ELR (cell line): ENCODE measurements at places on chromosomes 12 and 14.

DNA sequence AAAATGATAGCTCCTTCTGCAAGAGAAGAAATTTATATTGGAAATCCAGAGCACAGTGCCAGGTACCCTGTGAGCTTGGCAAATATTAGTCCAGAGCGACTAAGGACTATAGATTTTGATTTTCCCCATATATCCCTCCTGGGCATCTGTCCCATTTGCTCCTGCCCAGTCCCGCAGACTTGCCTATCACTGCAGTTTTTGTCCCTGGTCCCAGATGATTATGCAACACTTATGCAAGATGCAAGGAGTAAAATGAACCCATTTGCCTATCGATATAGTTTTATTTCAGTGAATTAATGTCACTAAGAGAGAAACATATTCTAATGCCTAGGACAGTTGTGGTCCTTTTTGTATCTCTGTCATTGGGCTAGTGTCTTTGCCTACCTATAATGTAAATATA lies 215.9 kb upstream of the BMP4 start:
- no peak for DNase-seq

DNA sequence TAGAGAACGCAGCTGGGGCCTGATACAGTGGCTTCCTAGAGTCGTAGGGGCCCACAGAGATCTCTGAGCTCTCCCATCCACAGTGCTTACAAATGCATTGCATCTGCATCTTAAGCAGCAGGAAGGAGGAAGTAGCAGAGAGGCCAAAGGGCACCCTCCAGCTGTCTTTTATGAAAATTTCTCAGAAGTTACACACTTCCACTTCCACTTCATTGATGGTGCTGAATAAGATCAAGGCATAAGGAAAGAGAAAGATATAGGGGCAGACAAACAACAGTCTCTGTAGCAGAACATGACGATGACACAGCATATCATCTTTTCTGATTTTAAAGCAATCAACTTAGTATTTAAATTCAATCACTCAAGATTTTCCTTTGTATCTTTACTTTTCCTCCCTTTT lies 51.6 kb upstream of the ABCC9 start:
- DNase-seq: peak; percentile 8

DNA sequence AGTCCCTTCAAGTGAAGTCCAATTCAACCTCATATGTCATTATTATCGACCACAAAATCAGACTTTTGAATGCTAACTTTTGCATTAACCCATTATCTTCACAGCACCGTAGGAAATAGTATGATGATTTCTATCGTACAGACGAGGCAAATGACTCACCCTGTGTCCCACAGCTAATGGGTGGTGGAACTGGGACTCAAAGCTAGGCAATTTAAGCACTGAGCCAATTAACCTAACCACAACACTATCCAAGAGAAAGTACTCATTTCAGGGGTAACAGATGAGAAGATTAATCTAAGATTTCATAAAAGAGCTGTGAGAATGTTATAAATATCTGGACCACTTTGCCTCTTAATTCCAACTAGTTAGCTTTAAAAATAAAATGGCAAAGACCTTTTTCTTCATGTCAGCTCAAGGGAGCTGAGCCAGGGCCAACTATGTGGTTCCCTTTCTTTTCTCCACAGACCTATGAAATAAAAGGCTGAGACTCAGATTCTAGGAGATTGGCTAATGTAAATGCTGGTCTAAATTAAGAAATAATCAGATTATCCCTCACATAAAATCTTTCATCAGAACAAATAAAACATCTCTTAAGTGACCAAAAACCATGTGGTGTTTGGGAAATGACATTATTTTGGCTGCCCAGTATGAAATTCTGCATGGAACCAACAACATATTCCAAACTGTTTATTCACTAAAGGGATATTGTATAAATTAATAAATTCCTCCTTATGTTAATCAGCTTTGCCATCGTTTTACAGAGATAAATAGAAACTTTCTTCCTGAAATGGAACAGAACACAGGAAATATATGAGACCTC lies 4.9 kb downstream of the PTGER2 start:
- DNase-seq: no peak

GRCh38 chr14:91585856-91586255 lies 75.7 kb upstream of the PPP4R3A start:
- DNase-seq: no peak

GRCh38 chr14:99946652-99947489 lies 118.4 kb upstream of the EVL start:
- peak; percentile 46 for DNase-seq

GRCh38 chr12:30980955-30981662 lies 54.6 kb downstream of the TSPAN11 start:
- DNase-seq: no peak

GRCh38 chr12:5083955-5084849 lies 40.5 kb downstream of the KCNA5 start:
- peak; percentile 69 for DNase-seq

- no peak for DNase-seq
Measured at GRCh38 chr12:101803978-101804377, 26.8 kb downstream of the GNPTAB start.

- DNase-seq: no peak
Measured at GRCh38 chr12:109209082-109209481, 92.7 kb downstream of the ACACB start.

GRCh38 chr14:33357225-33358010 lies 418.7 kb downstream of the NPAS3 start:
- no peak for DNase-seq

GRCh38 chr12:1517007-1517406 lies 77.4 kb downstream of the FBXL14 start:
- DNase-seq: peak; percentile 86

- peak; percentile 97 for DNase-seq
Measured at GRCh38 chr12:105418229-105418628, 87.7 kb downstream of the C12orf75 start.

DNA sequence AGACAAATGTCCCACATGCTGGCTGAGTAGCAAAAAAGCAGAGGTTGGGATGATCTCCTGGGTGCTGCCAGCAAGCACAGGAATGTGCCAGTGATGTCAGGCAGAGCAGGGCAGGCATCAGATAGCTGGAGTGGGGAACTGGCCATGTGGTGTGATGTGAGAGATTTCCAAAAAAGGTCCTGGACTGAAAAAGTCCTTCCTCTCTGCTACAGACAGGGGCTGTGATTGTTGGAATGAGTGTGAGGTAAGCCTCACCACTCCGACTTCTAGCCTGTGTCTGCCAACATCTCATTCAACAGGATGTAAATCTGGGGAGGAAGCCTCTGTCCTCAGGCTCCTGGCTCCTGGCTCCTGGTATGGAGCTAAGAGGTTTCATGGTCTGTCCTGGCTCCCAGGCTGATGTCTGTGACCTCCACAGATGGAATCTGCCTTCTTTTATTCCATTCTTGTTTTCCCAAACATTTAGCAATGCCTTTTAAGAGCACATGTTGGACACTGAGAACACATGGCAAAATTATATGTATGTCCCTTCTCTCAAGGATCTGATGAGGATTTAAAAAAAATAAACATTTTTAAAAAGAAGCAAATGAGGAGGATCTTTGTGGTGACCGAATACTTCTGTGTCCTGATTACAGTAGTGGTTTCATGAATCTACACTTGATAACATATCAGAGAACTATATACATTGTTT lies 50.1 kb upstream of the STK38L start:
- DNase-seq: no peak

DNA sequence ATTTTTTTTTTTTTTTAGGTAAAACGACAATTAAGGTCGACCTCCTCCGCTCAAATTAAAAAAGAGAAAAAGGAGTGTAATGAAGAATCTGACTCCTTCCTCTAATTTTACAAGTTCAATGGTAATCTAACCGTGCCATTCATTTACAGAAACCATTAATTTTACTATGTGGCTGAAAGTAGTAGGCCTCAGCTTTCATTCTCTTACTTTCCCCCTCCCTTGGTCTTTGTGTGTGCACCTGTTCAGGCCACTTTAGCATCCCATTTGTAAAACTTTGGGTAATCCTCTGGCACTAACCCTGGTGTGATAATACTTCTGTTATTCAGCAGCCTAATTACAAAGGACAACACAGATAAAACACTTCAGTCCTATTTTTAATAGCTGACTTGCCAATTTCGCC lies 128.1 kb downstream of the ASCL1 start:
- DNase-seq: no peak

DNA sequence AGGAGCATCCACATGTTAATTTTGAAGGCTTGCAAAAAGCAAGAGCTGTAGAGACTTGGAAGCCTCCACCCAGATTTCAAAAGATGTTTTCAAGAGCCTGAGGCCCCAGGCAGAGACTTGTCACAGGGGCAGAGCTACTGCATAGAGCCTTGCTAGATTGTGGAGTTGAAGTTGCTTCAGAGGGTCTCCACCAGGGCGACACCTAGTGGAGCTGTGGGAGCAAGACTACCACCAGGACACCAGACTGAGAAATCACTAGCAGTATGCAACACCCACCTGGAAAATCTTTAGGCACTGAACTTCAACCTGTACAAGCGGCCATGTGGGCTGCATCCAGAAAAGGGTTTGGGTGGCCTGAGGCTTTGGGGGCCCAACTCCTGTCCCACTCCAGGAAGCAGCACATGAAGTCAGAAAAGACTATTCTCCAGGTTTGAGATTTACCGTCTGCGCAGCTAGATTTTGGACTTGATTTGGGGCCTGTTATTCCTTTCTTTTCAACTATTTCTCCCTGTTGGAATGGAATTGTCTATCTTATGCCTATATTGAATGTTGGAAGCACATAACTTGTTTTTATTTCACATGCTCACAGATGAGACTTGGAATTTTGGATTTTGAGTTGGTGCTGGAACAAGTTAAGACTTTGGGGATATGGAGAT lies 508.6 kb downstream of the FLRT2 start:
- peak; percentile 30 for DNase-seq

DNA sequence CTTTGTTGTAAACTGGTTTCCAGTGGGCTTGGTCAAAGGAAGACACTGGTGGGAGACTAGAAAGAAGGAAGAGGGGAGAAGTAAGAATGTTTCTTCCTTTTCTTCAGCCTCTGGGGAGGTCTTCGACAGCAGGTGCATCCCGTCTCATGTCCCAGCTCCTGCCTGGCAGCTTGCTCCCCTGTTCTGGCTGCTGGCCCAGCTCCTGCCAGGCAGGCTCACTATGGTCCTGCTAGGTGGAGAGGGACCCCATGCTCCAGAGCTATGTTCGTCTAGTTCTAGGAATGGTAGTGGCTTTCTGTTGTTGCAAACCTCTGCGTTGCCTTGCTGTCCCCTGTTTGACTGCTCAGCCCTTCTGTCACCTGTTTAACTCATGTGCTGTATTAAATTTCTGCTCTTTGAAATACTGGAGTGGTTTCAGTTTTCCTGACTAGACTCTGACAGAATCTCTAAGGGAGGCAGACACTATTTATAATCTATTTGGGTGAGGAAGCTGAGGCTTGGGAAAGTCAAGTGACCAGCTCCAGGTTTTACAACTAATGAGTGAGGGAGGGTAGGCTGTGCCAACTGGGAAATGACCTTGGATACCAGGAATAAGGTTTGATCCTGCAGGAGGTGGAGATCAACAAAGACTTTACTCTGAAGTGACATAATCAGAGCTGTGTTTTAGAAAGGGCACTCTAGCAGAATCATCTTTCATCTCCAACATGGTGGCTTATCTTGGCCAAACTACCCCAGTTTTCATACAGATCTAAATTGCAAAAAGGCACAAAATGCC lies 94.7 kb upstream of the DDHD1 start:
- DNase-seq: no peak

DNA sequence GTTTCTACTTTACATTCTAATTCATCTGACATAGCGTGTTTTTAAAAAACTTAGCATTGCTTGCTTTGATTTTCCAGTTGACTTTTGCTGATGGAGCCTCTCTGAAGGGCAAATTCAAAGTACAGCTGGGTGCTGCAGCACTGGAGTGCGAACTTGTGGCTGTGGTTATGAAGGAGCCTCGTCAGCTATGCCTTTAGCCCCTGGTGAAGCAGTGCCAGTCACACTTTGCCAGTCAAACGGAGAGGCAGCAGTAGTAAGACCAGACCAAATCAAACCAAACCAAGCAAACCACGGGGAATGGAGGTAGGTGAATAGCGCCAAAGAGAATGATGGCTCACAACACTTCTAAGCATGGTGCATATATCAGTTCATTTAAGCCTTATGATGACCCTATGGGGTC lies 15.1 kb upstream of the SLC38A2 start:
- no peak for DNase-seq

GRCh38 chr14:24308342-24309124 lies 756 bp upstream of the CIDEB start:
- no peak for DNase-seq

DNA sequence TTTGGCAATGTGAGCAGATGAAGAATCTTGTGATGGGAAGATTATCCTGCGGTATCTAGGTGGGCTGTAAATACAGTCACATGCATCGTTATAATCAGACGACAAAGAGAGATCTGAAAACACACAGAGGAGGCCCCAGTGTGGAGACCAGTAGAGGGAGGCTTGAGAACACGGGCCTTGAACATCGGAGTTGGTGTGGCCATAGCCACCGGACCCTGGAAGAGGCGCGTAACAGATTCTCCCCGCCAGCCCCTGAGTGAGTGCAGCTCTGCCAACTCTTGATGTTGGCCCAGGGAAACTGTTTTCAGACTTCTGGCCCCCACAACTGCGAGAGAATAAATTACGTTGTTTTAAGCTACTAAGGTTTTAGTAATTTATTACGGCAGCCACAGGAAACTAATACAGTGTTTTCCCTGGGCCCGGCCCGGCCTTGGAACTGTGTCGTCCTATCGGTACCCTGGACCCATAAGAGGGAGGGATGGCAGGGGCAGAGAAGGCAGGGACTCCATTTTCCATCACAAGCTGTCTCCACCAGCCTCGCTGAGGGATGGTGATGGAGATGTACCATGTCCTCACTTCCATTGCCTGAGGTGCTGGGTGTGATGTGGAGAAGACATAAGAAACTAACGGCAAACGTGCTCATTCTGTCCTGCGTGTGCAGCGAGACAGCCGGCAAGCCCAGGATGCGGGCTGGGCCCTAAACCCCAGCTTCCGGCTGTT lies 91.6 kb downstream of the NTF3 start:
- no peak for DNase-seq

- no peak for DNase-seq
Measured at GRCh38 chr12:123223241-123223668, 9.7 kb downstream of the MPHOSPH9 start.

- no peak for DNase-seq
Measured at GRCh38 chr12:130984183-130985058, 30.7 kb downstream of the ADGRD1 start.

- no peak for DNase-seq
Measured at GRCh38 chr14:104085032-104085888, at the start of gene ASPG. Gene ASPG, plus strand, starts transcription at chr14:104085700. Its CDS starts 71 bp downstream, at chr14:104085771.
